ENCODE measurements at places on chromosomes 2 and 18. TPM values are rescaled to one million over a fixed set of nuclear protein-coding genes. Genes with fewer than 3 reads are reported as not detected.

The VWC2L gene
- total RNA-seq: not detected

The MC4R gene
- total RNA-seq: not detected

The LYPD1 gene
- total RNA-seq: 5.9 TPM

The ALLC gene
- not detected for total RNA-seq

The TUBA4A gene
- total RNA-seq: 11.9 TPM

The PROKR1 gene
- not detected for total RNA-seq

The ARHGEF4 gene
- 3.6 TPM for total RNA-seq

The PDCD1 gene
- total RNA-seq: not detected

The LTBP1 gene
- total RNA-seq: 158 TPM

The CXCR1 gene
- not detected for total RNA-seq

The AKAIN1 gene
- not detected for total RNA-seq

The LHCGR gene
- total RNA-seq: not detected

The MOCOS gene
- total RNA-seq: 14.4 TPM

The TRAPPC12 gene
- total RNA-seq: 67.0 TPM

The PLCL1 gene
- 3.2 TPM for total RNA-seq

The EVX2 gene
- total RNA-seq: under 0.01 TPM

The DSG3 gene
- 1.4 TPM for total RNA-seq

The ADD2 gene
- not detected for total RNA-seq

The MATN3 gene
- total RNA-seq: 2.4 TPM

The AQP12A gene
- not detected for total RNA-seq

The MC5R gene
- 0.36 TPM for total RNA-seq

The CYP26B1 gene
- total RNA-seq: under 0.01 TPM

The COMMD1 gene
- total RNA-seq: 51.8 TPM

The TMEM178A gene
- 0.29 TPM for total RNA-seq

The ELOA2 gene
- total RNA-seq: not detected

The PROC gene
- 0.29 TPM for total RNA-seq

The DUSP28 gene
- total RNA-seq: 4.7 TPM

The SPEG gene
- total RNA-seq: 26.4 TPM

The MERTK gene
- total RNA-seq: 0.72 TPM

The CAVIN2 gene
- total RNA-seq: 1.8 TPM

The POMC gene
- 0.59 TPM for total RNA-seq

The IL36G gene
- total RNA-seq: not detected

The GALM gene
- total RNA-seq: 54.2 TPM

The PCARE gene
- not detected for total RNA-seq

The ONECUT2 gene
- total RNA-seq: under 0.01 TPM

The AMER3 gene
- total RNA-seq: not detected

The PAX8 gene
- 2.9 TPM for total RNA-seq

The CHRNG gene
- total RNA-seq: not detected

The TNFAIP6 gene
- total RNA-seq: 43.1 TPM

The VAMP5 gene
- 21.8 TPM for total RNA-seq

The ALK gene
- total RNA-seq: under 0.01 TPM

The CLIP4 gene
- total RNA-seq: 124 TPM

The GKN1 gene
- total RNA-seq: 0.29 TPM

The GCG gene
- not detected for total RNA-seq

The CEP192 gene
- total RNA-seq: 29.8 TPM

The MBD2 gene
- total RNA-seq: 31.5 TPM

Data from osteoblast (primary cell).